ENCODE measurements at places on chromosomes 1 and 21. TPM values are rescaled to one million over a fixed set of nuclear protein-coding genes. Genes with fewer than 3 reads are reported as not detected.

DNA sequence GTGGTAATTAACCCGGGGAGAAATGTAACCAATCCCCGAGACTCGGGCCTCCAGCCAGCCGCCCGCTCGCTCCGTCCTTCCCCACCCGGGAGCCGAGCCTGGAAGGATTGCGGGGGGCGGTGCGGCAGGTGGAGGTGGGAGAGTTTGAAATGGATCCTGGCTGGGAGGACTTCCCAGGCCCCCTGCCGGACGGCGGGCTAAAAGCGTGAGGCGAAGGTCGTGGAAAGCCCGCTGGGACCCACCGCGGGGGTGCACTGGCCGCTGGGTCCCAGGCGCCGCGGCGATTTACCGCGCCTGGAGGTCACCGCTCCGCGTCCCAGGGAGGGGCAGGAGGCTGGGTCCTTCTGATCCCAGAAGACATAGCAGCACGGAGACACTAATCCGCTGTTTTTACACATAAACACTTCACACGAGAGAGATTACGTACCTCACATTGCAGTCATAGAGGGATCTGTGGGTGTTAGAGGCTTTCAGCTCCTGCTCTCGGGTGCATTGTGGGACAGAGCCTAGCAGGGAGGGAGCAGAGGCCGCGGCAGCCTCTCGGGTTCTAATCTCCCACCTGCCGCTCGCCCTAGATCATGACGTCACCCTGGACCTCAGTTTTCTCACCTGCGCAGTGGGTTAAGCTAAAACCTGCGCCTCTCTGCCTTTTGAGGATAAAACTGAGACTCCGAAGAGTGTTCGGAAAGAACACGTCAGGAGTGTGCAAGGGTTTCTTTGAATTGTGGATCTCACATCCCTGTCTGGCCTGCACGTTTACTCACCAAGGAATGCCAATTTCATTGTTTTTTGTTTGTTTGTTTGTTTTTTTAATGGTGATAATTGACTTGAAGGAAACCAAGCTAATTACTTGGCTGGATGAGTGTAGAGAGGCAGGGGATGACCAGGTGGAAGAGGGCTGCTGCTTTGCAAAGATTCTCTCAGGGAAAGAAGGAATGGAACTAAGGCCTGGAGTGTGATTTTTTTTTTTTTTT, 17.1 kb upstream of the TMEM9 start:
- DNase-seq, result peak; percentile 76
- H3K27ac ChIP-seq, result peak overlapping the region; percentile 75
- H3K36me3 ChIP-seq, result no peaks in the 10 kb centered on the region

DNA sequence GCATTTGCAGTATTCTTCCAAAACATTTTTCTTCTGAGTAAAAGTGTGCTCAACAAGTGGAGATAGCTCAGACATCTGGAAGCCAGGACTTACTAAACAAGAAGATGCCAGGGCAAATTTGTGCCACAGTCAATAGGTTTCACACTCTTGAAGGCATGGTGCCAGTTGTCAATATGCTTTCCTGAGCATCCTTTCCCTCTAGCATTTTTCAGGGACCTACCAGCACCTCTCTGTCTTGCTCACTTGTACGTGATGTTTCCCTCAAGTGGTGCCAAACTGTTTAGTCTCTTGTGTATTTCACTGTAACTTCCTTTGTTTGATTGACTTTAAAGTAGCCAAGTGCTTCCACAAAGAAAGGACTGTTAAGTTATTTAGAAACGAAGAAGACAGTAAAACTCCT, 194.0 kb upstream of the SGIP1 start:
- H3K4me1 ChIP-seq, result no peaks in the 10 kb centered on the region
- H3K4me3 ChIP-seq, result no peak overlapping the region
- no peak for DNase-seq
- H3K36me3 ChIP-seq, result no peaks in the 10 kb centered on the region
- H3K27me3 ChIP-seq, result no peaks in the 10 kb centered on the region

GRCh38 chr21:31326522-31327242, 17.4 kb downstream of the TIAM1 start:
- peak overlapping the region; percentile 50 for H3K4me3 ChIP-seq
- peak overlapping the region; percentile 80 for H3K27ac ChIP-seq
- peaks cover 20% of the 10 kb centered on the region for H3K4me1 ChIP-seq
- no peaks in the 10 kb centered on the region for H3K36me3 ChIP-seq

GRCh38 chr1:236553370-236553769, 29.6 kb downstream of the LGALS8 start:
- no peaks in the 10 kb centered on the region for H3K36me3 ChIP-seq
- no peak overlapping the region for H3K4me3 ChIP-seq
- DNase-seq, result no peak
- H3K27ac ChIP-seq, result no peak overlapping the region

GRCh38 chr1:153493343-153493960, 33.0 kb upstream of the S100A7 start:
- H3K27ac ChIP-seq, result no peak overlapping the region
- no peak overlapping the region for H3K4me3 ChIP-seq
- H3K27me3 ChIP-seq, result peaks cover 4% of the 10 kb centered on the region
- H3K4me1 ChIP-seq, result peaks cover 17% of the 10 kb centered on the region
- no peaks in the 10 kb centered on the region for H3K36me3 ChIP-seq
- no peak for DNase-seq

GRCh38 chr1:53410100-53410541, 49.1 kb upstream of the DMRTB1 start:
- H3K27ac ChIP-seq, result peak overlapping the region; percentile 95
- H3K4me1 ChIP-seq, result peaks cover 35% of the 10 kb centered on the region
- no peaks in the 10 kb centered on the region for H3K36me3 ChIP-seq

DNA sequence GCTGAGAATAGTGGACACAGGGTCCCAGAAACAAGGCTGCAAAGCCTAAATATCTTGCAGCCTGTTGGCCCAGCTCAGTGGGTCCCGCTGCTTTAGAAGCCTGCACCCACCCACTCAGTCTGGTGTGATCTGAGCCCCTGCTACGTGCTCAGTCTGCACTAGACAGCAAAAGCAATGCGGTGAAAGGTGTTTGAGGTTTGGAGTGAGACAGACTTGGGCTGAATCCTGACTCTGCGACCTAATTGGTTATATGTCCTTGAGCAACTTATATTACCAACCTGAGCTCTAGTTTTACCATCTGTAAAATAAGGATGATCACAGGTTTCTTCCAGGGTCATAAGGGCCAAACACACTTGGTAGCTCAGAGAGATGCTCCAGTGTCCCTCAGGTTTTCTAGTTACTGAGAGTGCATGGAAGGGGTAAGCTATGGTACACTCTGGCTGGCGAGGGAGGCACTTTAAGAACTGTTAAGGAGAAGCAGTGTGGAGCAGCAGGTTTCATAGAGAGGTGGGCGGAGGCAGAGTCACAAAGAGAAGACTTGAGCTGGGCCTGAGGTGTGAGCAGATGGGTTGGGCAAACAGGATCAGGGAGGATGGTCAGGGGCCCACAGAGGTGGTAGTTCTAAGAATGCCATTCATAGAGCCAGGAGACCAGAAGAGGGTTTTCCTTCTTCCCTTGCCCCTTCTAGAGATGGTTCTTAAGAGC, 10.1 kb downstream of the TMEM200B start:
- H3K36me3 ChIP-seq, result peaks cover 8% of the 10 kb centered on the region
- no peaks in the 10 kb centered on the region for H3K4me1 ChIP-seq
- no peak overlapping the region for H3K27ac ChIP-seq
- no peaks in the 10 kb centered on the region for H3K27me3 ChIP-seq
- no peak for DNase-seq
- no peak overlapping the region for H3K4me3 ChIP-seq

GRCh38 chr1:24933468-24933867, 3.4 kb upstream of the RUNX3 start:
- H3K4me1 ChIP-seq, result no peaks in the 10 kb centered on the region
- DNase-seq, result no peak
- H3K27me3 ChIP-seq, result peaks cover 28% of the 10 kb centered on the region
- H3K36me3 ChIP-seq, result no peaks in the 10 kb centered on the region
- H3K4me3 ChIP-seq, result no peak overlapping the region
- H3K27ac ChIP-seq, result no peak overlapping the region

- peaks cover 2% of the 10 kb centered on the region for H3K27me3 ChIP-seq
- H3K36me3 ChIP-seq, result peaks cover 4% of the 10 kb centered on the region
- H3K27ac ChIP-seq, result no peak overlapping the region
- no peak overlapping the region for H3K4me3 ChIP-seq
- no peak for DNase-seq
These were observed 58.2 kb upstream of the SLC45A1 start for GRCh38 chr1:8259498-8260290.

DNA sequence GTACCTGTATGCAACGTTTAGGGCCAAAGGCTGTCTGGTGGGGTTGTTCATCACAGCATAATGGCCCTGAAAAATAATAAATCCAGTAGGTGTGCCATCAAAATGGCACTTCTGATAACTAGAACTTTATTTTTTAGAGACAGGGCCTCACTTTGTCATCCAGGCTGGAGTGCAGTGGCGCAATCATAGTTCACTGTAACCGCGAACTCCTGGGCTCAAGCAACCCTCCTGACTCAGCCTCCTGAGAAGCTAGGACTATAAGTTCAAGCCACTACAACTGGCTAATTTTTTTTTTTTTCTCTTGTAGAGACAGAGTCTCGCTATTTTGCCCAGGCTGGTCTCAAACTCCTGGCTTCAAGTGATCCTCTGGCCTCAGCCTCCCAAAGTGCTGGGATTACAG, 4.7 kb downstream of the SNAPIN start:
- H3K4me1 ChIP-seq, result peaks cover 11% of the 10 kb centered on the region
- DNase-seq, result no peak
- H3K36me3 ChIP-seq, result no peaks in the 10 kb centered on the region
- H3K27me3 ChIP-seq, result peaks cover 3% of the 10 kb centered on the region
- no peak overlapping the region for H3K4me3 ChIP-seq

DNA sequence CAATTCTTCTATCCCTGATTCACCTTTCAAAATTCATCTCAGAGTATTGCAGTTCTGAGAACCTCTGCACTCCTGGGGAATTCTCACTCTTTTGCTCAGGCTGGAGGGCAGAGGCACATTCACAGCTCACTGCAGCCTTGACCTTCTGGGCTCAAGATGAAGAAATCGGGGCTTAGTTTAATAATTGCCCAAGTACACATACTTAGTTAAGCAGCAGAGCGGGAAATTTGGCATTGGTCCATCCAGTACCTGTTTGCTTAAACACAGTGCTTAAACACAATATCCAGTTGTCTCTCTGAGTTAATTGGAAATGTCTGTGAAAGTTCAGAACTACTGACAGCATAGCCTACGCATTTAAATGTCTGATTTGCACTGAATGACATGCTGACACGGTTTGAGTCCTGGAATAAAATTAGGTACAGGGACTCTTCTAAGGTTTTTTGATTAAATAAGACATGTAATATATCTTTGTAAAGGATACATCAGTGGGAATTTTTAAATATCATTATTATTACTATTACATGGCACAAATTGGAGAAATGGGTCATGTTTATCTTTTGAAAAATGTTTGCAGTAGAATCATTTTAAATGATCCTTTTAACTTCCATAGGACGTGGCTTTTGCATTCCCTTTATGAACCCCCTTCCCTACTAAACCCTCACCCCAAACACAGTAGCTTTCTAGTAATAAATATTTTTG, 337.4 kb downstream of the SRGAP2C start:
- no peak overlapping the region for H3K4me3 ChIP-seq
- DNase-seq, result no peak
- H3K4me1 ChIP-seq, result peaks cover 2% of the 10 kb centered on the region
- no peaks in the 10 kb centered on the region for H3K36me3 ChIP-seq
- no peak overlapping the region for H3K27ac ChIP-seq

GRCh38 chr1:115194506-115194905, 105.2 kb upstream of the TSPAN2 start:
- no peak overlapping the region for H3K4me3 ChIP-seq
- DNase-seq, result no peak
- H3K27ac ChIP-seq, result no peak overlapping the region
- H3K36me3 ChIP-seq, result no peaks in the 10 kb centered on the region
- peaks cover 3% of the 10 kb centered on the region for H3K27me3 ChIP-seq

DNA sequence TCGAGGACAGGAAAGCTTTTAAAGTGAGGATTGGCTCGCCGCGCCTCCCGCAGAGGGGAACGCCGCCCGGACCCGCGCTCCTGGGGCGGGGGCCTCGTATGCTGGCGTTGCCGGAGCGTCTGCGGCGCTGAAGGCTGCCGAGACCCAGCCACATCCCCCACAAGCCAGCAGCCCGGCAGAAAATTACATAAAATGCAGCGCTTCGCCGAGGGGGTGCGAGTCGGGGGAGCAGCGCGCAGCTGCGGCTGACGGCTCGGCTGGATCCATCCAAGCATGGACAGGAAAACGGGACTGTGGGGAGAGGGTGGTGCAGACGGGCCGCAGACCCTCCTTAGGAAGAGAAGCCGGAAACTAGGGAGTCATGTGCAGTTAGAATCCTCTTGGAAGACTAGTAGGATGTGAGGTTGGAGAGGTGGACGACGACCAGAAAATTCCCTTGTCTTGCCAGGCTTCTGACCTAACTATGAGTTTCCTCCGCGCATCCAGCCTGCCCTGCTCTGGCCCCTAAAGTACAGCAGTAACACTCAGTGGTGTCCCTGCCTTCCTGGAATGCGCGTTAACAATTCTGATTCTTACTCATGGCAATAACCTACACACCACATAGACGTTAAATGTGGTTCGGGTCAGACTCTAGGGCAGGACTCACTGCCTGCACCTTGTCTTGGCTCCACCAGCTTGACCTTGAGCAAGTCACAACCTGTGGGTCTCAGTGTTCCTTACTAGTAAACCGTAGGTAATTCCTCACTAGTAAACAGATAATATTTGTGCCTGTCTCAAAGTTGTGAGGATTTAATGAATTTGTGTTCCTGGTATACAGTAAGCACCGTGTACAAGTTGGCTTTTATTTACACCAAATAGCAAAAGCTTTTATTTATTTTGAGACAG, 953 bp upstream of the BRWD1 start:
- peaks cover 7% of the 10 kb centered on the region for H3K27me3 ChIP-seq
- peaks cover 13% of the 10 kb centered on the region for H3K4me1 ChIP-seq
- H3K4me3 ChIP-seq, result peak overlapping the region; percentile 92
- H3K27ac ChIP-seq, result peak overlapping the region; percentile 90
- no peaks in the 10 kb centered on the region for H3K36me3 ChIP-seq

- H3K27ac ChIP-seq, result no peak overlapping the region
- no peak for DNase-seq
These were observed 42.3 kb downstream of the GNG4 start for GRCh38 chr1:235607284-235607683.

GRCh38 chr1:40679165-40679953, 12.1 kb upstream of the NFYC start:
- H3K36me3 ChIP-seq, result no peaks in the 10 kb centered on the region
- H3K4me3 ChIP-seq, result no peak overlapping the region
- H3K4me1 ChIP-seq, result no peaks in the 10 kb centered on the region
- H3K27me3 ChIP-seq, result peaks cover 4% of the 10 kb centered on the region

DNA sequence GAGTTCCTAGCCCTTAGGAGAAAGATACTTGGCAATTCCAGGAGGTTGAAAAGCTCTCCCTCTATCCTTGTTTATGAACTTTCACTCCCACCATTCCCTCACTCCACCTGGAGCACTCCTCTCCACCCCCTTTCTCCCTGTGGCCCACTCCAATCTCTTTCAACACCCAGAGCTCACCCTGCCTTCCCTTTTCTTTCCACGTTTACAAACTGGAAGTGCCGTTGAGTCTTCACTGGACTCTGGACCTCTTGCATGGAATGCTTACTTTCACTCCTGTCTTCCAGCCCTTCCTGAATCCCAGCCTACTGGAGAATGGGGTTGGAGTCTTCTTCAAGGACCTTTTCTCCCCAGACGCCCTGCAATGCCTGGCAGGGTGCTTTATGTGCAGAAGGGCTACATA, 198.5 kb downstream of the RHOU start:
- DNase-seq, result no peak
- H3K4me1 ChIP-seq, result peaks cover 13% of the 10 kb centered on the region
- no peaks in the 10 kb centered on the region for H3K27me3 ChIP-seq

KRTAP19-3 gene
- total RNA-seq, result not detected

CLCNKA gene
- total RNA-seq, result 0.34 TPM

AIRE gene
- total RNA-seq, result not detected

OR6N1 gene
- total RNA-seq, result not detected

CLCN6 gene
- 94.3 TPM for total RNA-seq

KRTAP13-2 gene
- not detected for total RNA-seq

DNASE2B gene
- not detected for total RNA-seq
